Testis (tissue), 5 donors: ENCODE measurements at places on chromosomes 6 and 20.
A peak's percentile ranks its signal among the peaks of the same experiment; 100 is the strongest.

GRCh38 chr20:63846128-63846771 lies 15.0 kb upstream of the ABHD16B start:
- peak; percentile 75 for DNase-seq

- DNase-seq, result no peak
Measured at GRCh38 chr6:33696548-33697518, 14.7 kb downstream of the UQCC2 start.

DNA sequence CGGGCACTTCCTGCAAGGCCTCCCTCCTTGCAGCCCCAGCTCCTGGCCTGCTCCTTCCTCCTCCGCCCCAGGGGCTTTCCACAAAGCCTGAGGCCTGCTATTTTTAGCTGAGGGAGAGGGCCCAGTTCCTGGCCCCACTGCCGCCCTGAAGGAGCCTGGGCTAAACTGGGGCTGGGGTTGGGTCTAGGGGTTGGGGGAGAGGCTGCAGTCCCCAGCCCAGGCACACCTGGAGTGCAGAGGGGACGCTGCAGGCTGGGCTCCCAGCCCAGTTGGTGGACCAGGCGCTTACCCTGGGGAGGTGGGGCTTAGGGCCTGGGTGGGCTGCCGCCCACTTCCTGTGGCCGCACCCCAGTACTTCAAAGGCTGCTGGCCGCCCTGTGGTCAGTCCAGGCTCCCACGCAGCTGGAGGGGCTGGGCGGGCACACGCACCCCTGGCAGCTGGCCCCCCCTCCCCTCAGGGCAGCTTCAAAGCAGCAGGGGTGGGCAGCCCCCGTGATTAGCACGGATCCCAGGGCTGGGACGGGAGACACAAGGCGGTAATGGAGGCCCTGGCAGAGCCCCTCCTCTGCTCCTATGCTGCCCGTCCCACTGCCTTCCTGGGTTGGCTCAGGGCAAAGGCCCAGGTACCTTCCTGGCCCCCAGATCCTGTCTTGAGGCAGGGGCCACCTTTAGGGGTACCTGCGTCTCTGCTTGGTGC lies 7.1 kb upstream of the ABHD16B start:
- no peak for DNase-seq

DNA sequence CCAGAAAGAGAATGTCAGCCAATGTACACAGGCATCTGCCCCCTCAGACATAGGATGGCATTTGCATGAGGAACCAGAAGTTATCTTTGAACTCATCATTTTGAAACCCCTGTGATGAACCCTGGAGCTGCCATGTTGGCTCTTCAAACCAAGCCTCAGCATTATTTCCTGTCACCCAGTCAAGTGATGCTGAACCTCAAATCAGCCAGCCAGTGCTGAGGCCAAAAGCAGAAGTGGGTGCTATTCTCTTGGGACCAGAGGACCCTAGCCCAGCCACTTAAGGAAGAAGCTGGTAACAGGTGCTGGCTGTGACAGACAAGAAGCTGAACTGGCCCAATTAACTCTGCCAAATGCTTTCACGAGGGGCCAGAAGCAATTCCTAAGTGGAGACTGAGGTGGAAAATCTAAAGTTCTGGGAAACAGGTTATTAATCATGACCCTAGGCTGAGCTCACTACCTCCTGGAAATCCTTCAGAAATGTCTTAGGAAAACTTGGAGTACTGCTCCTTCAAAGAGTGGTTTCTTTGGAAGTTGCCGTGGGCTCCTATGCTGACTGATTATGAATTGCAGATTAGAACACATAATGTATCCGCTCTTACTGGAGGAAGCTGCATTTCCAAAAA lies 4.0 kb downstream of the PKIG start:
- DNase-seq, result no peak

- no peak for DNase-seq
Measured at GRCh38 chr6:131635384-131636340, 1.4 kb upstream of the ENPP3 start.

GRCh38 chr20:63055575-63056235 lies 48.9 kb upstream of the BHLHE23 start:
- DNase-seq, result no peak
